A549 treated with CpdA at 1 μM for 4 hours (cell line): ENCODE measurements at places on chromosomes 1 and 21. TPM values are rescaled to one million over a fixed set of nuclear protein-coding genes. Genes with fewer than 3 reads are reported as not detected.

The SPRR4 gene
- not detected in 5 replicates for total RNA-seq

The S100B gene
- total RNA-seq, result not detected in 5 replicates

The CD53 gene
- total RNA-seq, result 0.05 TPM in 1 of 5 replicates, not detected in the others

The RAD54L gene
- total RNA-seq, result 10.2 to 12.8 TPM (median 12.1 TPM) in 5 replicates

The COL11A1 gene
- 1.6 to 4.4 TPM (median 2.8 TPM) in 5 replicates for total RNA-seq

The LCE1E gene
- total RNA-seq, result not detected in 5 replicates

The SELL gene
- total RNA-seq, result 0.20 to 0.40 TPM (median 0.28 TPM) in 5 replicates

The ARHGEF19 gene
- 5.7 to 7.8 TPM (median 6.4 TPM) in 5 replicates for total RNA-seq

The TNNI3K gene
- total RNA-seq, result not detected in 5 replicates

The UTS2 gene
- not detected in 5 replicates for total RNA-seq

The TSPEAR gene
- total RNA-seq, result 0.04 TPM in 1 of 5 replicates, not detected in the others

The CD1E gene
- total RNA-seq, result not detected in 5 replicates

The SNX7 gene
- 23.0 to 41.6 TPM (median 24.7 TPM) in 5 replicates for total RNA-seq

The TTC13 gene
- 8.0 to 12.1 TPM (median 10.5 TPM) in 5 replicates for total RNA-seq

The TPM3 gene
- 443 to 631 TPM (median 459 TPM) in 5 replicates for total RNA-seq

The TMPRSS15 gene
- total RNA-seq, result not detected in 5 replicates
